Esophagus muscularis mucosa (tissue), 4 donors: ENCODE measurements at places on chromosomes 4 and X. TPM values are rescaled to one million over a fixed set of nuclear protein-coding genes. Genes with fewer than 3 reads are reported as not detected.

Gene GRIA3
- total RNA-seq: 0.50 TPM

DNA sequence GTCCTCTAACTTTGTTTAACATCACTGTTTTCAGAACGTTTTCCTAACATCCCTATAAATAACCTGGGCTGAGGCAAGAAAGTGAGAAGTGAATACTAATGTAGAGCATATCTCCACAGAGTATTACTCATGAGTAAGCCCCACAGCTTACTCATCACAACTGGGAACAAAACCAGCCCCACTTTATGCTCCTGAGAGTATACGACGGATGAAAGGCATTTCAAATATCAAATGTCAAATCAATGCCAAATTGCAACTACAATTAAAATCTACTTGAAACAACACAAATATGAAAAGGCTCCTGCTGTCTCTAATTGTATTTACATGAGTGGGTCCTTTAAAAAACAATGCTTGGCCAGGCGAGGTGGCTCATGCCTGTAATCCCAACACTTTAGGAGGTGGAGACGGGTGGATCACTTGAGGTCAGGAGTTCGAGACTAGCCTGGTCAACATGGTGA lies 41.2 kb downstream of the SH3RF1 start:
- no peaks in the 10 kb centered on the region for H3K27me3 ChIP-seq
- no peak overlapping the region for H3K27ac ChIP-seq
- H3K4me1 ChIP-seq: peaks cover 22% of the 10 kb centered on the region
- DNase-seq: peak; percentile 68
- no peak overlapping the region for H3K4me3 ChIP-seq

Gene DCAF4L1
- under 0.01 TPM for total RNA-seq

GRCh38 chr4:162461952-162462351 lies 298.2 kb upstream of the FSTL5 start:
- no peak overlapping the region for H3K4me3 ChIP-seq
- H3K27ac ChIP-seq: no peak overlapping the region
- H3K27me3 ChIP-seq: no peaks in the 10 kb centered on the region
- DNase-seq: no peak

Gene SLC7A11
- total RNA-seq: 0.29 TPM

GRCh38 chr4:107155366-107155765 lies 119.3 kb upstream of the DKK2 start:
- H3K27me3 ChIP-seq: no peaks in the 10 kb centered on the region
- no peak overlapping the region for H3K4me3 ChIP-seq
- H3K27ac ChIP-seq: no peak overlapping the region
- no peaks in the 10 kb centered on the region for H3K36me3 ChIP-seq

Gene SPATA4
- 0.33 TPM for total RNA-seq

GRCh38 chr4:33302321-33302720 lies 2582.2 kb downstream of the PCDH7 start:
- H3K4me1 ChIP-seq: no peaks in the 10 kb centered on the region
- H3K27me3 ChIP-seq: no peaks in the 10 kb centered on the region
- no peak overlapping the region for H3K27ac ChIP-seq
- H3K36me3 ChIP-seq: no peaks in the 10 kb centered on the region
